ENCODE measurements at places on chromosomes 3 and 15.

DNA sequence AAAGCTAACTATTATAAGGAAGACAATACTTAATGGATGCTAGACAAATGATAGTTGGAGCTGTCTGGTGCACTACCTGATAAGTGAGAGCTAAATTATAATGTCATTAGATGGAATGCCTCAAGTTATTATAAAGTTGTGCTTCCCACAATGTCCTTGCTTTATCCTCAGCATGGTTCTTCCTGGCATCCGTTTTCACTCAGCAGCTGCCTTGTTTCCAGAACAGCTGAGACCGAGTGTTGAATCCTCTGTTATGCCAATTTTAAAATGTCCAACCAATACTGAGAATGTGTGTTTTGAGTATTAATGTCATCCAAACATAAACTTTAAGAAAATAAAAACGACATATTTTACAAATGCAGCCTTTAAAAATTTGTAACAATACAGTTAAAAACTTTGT is 286.7 kb upstream of the SOX2 start:
- DNase-seq, result no peak

- DNase-seq, result no peak
Measured at GRCh38 chr3:189368384-189368783, 196.6 kb downstream of the TPRG1 start.

DNA sequence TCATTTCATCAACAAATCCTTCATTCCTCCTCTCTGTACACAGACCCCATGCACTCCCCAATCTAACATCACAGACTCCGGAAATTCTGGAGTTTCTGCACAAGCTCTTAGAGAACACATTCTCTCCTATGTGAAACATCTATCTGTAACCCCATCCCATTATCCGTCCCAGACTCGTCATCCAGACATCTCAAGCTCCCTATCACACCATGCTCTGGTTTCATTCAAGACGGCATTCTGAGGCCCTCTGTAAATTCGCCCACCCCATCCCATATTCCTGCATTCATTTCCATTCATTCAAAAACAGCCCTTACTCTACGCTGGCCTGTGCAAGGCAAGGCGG is 575 bp downstream of the LEO1 start:
- DNase-seq, result no peak

DNA sequence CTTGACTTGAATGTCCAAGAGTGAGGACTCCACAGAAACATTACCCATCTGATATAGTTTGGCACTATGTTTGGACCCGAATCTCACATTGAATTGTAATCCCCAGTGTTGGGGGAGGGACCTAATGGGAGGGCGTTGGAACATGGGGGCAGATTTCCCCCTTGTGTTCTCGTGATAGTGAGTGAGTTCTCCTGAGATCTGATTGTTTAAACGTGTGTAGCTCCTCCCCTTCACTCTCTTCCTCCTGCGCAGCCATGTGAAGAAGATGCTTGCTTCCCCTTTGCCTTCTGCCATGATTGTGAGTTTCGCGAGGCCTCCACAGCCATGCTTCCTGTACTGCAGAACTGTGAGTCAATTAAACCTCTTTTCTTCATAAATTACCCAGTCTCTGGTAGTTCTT is 273.9 kb upstream of the TBC1D5 start:
- no peak for DNase-seq

DNA sequence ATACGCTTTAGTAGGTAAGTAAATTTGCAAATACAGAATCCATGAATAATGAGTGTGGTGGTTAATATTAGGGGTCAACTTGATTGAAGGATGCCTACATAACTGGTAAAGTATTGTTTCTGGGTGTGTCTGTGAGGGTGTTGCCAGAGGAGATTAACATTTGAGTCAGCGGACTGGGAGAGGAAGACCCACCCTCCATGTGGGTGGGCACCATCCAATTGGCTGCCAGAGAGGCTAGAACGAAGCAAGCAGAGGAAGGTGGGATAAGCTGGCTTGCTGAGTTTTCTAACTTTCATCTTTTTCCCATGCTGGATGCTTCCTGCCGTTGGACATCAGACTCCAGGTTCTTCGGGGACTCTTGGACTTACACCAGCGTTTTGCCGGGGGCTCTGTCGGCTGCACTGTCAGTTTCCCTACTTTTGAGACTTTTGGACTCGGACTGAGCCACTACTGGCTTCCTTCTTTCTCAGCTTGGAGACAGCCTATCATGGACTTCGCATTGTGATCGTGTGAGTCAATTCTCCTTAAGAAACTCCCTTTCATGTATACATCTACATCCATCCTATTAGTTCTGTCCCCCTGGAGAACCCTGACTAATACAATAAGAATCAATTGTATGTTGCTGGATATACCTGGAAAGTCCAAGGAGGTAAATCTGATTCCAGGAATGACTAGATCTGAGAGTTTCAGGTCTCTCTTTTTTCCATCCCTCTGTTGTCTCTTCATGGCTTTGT is 25.8 kb upstream of the NEDD4 start:
- DNase-seq, result no peak

DNA sequence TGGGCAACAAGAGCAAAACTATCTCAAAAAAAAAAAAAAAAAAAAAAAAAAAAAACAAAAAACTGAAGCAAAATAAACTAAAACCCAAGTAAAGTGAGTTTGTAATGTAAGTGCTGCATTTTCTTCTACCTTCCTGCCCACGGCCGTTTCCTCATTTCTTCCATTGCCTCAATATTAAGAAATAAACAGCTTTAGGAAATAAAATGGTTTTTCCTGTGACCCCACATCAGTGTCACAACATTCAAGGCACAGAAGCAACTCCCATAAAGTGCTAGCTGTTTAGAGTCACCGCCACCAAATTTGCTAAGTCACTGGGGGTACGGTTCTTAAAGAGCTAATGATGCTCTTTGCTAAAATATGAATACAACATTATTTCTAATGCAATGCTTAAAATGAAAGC is 3.3 kb downstream of the PKM start:
- no peak for DNase-seq

- DNase-seq, result peak; percentile 80
Measured at GRCh38 chr3:150763841-150764483, 993 bp upstream of the SIAH2 start.

DNA sequence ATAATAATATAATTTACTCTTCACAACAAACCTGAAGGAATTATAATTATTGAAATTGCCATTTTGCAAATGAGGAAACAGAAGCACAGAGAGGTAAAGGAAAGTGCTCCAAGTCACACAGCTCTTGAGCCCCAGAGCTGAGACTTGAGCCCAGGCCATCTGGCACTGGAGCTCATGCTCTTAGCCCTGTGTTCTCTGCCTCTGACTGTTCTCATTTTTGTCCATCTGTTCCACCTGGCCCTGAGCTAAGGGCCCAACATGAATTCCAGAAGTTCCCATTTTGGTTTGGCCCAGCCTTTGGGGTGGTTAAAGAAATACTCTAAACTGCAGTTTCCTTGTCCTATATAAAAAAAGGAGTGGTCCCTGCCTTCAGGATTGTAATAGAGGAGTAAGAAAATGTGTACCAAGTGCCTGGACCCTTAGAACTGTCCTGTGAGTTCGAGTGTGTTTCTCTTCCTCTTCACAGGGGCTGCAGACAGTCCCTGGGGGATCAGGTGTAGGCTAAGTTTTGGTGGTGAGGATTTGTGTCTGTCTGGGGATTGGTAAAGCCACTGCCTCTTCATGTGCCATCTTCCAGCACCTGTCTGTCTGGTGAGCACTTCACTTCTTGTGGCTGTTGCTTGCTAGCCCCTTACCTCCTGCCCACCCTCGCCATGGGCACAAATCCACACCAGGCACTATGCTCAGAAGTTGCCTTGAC is 91.8 kb downstream of the DNAJB8 start:
- DNase-seq, result no peak

GRCh38 chr3:12579905-12580304 is 23.0 kb downstream of the MKRN2 start:
- no peak for DNase-seq

- no peak for DNase-seq
Measured at GRCh38 chr3:48915296-48915695, 3.3 kb upstream of the ARIH2 start.

DNA sequence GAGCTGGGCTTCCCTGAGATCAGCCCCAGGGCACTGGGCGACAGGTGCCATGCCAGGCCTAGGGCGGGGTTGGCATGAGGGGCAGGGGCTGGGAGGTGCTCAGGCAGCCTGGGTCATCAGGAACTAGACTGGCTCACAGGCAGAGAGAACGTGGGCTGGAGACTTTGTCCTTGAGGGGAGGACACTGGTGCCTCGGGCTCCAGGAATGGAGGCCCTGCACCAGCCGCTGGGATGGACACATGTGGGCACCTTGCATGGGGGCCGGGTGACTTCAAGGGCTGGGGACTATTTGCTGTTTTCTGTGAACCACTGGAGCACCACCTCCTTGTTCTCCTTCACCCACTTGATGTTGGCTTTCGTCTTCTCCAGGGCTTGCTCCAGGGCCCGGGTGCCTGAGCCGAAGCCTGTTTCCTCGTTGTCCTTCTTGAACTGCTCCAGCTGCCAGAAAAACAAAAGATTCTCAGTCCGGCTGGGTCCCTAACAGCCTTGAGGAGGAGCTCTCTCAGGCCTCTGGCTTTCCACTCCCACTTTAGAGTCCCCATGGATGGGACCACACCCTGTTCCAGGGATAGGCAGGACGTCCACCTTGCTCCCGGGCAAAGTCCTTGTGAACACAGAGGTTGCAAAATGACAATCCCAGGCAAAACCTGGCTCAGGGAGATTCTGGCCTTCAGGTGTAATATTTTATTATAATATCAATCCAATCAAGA is 9.1 kb downstream of the MESP2 start:
- DNase-seq, result no peak

DNA sequence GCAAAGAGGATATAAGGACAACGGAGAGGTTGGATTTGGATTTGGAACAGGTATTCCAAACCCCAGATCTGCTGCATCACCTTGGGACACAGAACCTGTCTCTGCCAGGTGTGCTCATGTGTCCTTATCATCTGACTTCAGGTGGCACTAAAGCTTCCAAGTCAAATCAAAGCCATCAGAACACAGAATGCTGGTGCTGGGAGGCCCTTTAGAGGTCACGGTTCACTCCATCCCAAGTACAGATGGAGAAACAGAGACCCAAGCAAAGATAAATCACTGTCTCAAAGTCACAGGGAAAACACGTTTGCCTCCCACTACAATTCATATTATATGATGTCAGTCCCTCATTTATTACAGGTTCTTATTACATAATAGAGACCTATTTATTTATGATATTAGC is 72.8 kb downstream of the HES1 start:
- no peak for DNase-seq

GRCh38 chr3:188380722-188381121 is 226.8 kb downstream of the LPP start:
- no peak for DNase-seq

DNA sequence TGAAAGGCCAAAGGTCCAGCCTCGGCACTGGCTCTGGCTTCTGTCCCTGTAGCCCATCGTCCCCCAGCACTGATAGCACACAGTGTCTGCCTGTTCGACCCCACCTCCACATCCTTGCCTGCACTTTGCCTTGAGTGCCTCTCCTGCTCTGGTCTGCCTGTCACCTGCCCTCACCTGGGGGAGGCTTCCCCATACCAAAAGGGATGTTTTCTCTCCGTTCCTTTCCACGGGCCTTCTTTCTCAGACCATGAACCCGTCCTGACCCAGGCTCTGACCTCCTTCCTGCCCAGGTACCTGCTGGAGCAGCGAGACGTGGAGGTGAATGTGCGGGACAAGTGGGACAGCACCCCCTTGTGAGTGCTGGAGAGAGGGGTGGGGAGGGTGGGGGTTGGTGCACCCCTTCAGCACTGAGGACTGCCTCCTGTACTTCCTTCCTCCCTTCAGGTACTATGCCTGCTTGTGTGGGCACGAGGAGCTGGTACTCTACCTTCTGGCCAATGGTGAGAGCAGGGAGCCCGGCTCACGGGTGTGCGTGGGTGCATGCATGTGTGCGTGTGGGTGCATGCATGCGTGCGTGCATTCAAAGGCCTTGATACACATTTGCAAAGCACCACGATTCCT is 1.5 kb downstream of the ABTB1 start:
- peak; percentile 29 for DNase-seq

- DNase-seq, result no peak
Measured at GRCh38 chr15:53851110-53851848, 91.8 kb upstream of the WDR72 start.

DNA sequence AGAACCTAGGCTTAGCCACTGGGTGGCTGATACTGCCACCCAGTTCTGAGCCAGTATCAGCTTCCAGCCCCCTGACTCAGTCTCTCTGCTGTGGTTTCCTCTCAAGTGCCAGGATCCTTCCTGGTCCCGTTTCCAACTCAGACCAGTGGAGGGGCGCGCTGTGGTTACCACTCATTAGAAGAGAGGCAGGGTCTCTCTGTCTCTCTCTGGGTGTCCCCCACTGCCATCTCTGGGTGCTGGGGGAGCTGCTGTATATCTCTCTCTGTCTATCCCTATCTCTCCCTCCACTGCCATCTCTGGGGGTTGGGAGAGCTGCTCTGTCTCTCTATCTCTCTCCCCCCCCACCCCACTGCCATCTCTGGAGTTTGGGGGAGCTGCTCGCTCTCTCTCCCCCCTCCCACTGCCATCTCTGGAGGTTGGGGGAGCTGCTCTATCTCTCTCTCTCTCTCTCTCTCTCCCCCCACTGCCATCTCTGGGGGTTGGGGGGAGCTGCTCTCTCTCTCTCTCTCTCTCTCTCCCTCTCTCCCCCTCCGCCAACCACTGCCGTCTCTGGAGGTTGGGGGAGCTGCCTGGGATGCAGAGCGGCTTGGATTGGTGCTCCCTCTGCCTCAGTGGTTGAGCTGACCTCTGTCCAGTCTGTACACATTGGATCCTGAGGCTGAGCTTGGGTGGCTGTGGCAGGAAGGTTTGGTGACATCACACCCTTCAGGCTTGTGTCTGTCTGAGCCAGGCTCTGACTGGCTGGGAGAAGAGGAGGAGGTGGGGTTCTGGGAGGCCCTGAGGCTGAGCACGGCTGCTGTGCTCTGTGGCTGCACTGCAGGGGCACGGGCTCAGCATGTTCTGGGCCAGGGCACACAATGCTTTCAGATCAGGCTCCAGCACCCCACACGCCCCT is 98.9 kb downstream of the APBA2 start:
- DNase-seq, result peak; percentile 69

DNA sequence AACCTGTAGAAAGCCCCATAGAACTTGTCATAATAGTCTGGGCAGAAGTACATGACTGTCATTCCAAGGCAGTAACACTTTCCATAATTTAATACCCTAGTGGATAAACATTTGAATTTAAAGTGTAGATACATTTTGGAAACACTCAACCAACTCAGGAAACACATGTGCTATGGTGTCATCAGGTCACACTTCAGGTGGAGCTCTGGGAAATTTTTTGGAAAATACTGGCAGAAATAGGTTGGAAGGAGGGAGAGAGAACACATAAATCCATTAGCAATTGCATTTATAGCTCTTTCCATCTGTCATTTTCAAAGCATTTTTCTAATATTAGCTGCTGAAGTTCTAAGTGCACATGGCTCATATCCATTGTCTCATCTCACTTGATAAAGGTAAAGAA is 135.7 kb downstream of the MEIS2 start:
- no peak for DNase-seq

- DNase-seq, result no peak
Measured at GRCh38 chr15:96181873-96182301, 148.6 kb upstream of the NR2F2 start.

DNA sequence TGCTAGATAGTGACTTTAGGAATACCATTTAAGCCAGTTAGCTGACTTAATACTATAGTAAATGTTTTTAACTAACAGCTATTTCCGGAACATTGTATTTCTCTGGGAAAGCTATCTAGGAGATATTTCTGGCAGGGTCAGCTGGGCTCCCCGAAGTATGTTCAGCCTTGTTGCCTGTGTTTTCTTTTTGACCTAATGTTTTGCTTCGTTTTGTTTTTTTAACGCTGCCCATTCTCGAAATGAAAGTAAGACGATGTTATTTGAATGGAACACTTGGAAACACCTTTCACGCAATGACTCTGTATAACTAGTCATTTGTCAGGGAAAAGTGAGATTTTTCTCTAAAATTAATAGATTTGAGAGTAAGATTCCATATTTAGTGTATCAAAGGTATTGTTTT is 702.9 kb upstream of the NAALADL2 start:
- no peak for DNase-seq

All from amygdala (tissue), 56 donors.